Foreskin keratinocyte (primary cell): ENCODE measurements at places on chromosomes 13 and 19.

GRCh38 chr13:80009760-80010159 is 331.2 kb downstream of the SPRY2 start:
- no peak for DNase-seq

GRCh38 chr13:65844266-65844841 is 1385.8 kb downstream of the PCDH9 start:
- no peak for DNase-seq

- DNase-seq, result no peak
These were observed 737.7 kb downstream of the PCDH9 start for GRCh38 chr13:66492479-66492878.

GRCh38 chr13:38784036-38784880 is 97.4 kb downstream of the FREM2 start:
- no peak for DNase-seq

- no peak for DNase-seq
These were observed 31.2 kb upstream of the ZNF536 start for GRCh38 chr19:30340771-30341561.

DNA sequence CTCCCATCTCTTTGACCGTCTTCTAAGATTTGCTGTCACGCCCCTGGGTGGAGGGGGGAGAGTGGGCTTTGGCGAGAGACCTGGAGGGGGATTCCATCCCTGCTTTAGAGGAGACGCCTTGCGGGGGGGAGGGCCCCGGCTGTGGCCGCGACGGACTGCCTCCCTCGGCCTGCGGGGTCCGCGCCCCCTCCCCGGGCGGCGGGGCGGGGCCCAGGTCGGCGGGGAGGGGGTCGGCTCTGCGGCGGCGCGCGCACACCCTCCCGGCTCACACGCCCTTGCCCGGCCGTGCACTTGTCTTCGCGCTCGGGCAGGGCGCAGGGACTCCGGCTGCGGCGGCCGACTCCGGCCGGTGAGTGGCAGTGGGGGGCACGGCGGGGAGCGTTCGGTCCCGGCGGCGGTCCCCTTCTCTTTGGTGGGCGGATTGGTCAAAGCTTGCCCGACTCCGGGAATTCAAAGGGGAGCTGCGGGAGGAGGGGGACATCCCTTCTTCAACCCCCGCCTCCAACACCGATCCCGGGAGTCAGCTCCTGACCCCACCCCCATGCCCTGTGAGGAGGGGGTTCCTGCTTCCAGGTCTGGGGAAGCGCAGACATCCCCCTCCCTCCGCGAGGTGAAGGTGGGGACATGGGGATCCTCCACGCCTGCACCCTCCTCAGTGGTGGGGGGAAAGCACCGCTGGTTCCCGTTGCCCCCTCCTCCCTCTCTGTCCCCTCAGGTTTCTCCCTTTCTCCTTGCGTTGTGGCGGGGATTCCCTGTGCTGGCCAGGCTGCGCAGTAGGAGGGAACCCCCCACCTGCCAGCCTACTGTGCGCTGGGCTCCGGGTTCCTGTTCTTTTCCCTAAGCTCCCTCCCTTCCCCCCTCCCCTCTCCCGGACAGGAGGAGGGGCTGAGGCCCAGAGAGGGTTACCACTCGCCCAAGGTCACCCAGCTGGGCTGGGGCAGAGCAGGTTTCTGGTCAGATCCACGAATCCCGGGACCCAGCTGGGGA is 14.6 kb upstream of the KCNN1 start:
- DNase-seq, result no peak

DNA sequence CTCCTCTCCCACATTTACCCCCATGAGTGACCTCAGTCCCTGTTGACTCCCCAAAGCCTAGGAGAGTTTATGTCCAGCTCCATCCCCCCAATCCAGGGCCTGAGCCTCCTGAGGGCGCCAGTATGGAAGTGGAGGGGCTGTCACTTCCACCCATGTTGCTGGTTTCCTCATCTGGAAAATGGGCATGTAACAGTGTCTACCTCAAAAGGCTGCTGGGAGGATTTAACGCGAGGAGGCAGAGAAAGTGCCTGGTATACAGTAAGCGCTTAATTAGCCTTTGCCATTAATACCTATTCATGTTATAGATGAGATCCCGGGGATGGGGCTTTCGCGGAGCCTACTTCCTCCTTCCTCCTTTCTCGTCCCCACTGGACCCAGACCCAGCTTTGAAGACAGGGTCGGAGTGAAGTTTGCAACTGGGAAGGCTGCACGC is 476 bp downstream of the TYK2 start:
- DNase-seq, result no peak

GRCh38 chr13:70390968-70391367 is 282.7 kb upstream of the KLHL1 start:
- DNase-seq, result no peak

- no peak for DNase-seq
These were observed 8.7 kb downstream of the CELF5 start for GRCh38 chr19:3233116-3233515.

GRCh38 chr19:16698914-16699313 is 20.7 kb upstream of the NWD1 start:
- no peak for DNase-seq
